GM23248 (cell line): ENCODE measurements at places on chromosomes 4 and X. TPM values are rescaled to one million over a fixed set of nuclear protein-coding genes. Genes with fewer than 3 reads are reported as not detected.

DNA sequence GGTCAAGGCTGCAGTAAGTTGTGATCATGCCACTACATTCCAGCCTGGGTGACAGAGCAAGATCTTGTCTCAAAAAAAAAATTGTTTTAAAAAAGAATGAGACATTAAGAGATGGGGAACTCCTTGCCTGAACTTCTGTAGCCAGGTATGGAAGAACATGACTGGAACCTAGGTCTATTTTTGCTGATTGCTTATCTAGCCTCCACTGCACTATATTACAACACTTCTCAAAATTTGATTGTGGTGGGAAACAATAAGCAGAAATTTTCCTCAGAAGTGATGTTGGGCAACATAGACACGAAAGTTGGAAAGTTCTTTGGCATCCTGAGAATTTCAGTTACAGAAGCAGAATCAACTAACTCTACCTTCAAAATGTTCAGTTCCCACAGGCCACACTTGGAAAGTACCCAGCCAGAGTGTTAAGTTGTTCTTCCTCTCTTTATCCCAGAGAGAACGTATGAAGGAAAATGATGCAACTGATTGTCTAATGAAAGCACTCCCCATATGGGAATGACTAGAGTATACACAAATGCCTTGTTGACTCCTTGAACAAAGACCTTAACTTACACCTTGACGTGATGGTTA lies 50.0 kb downstream of the LUZP4 start:
- peak overlapping the region; percentile 58 for H3K27ac ChIP-seq
- no peaks in the 10 kb centered on the region for H3K36me3 ChIP-seq
- H3K4me1 ChIP-seq = peaks cover 28% of the 10 kb centered on the region
- DNase-seq = peak; percentile 45

DNA sequence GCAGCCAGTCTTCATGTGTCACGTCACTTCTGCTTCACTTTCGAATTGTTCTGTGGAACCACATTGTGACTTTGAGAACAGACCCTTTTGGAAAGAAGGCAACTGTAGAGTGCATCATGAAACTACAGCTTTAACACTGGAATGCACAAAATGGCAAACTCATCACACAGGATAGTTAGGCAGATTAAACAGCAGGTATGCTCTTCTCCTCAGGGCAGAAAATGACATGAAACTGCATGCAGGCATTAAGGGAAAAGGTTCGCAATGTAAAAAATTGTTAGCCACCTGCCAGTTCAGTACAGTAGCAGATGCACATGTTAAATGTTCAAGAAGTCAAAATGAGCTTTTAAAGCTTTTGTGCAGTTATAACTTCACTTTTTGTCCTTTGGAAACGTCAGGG lies 864.6 kb upstream of the IGFBP7 start:
- H3K4me1 ChIP-seq = no peaks in the 10 kb centered on the region
- no peak overlapping the region for H3K4me3 ChIP-seq
- H3K36me3 ChIP-seq = no peaks in the 10 kb centered on the region
- no peak for DNase-seq
- no peak overlapping the region for H3K27ac ChIP-seq

DNA sequence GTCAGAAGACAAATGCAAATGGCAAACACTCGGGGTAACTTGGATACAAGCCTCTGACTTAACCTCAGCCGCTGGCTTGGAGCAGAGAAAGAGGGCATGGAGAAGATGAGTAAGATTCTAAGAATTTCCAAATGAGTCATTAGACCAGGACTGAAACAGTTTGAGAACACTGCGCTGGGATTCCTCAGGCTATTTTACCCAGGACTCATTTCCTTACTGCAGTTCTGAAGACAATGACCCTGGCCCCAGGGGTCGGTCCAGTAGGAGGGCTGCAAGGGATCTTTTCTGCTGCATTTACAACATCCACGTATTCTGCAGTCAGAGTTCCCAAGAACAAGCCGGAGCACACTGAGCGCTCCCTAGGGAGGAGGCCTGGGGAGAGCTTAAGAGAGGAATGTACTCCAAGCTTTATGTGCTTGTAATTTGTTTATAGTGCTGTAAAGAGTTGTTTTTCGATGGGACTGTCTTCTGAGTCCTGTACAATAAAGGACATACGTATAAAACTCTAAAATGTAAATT lies 27.3 kb upstream of the SORBS2 start:
- no peaks in the 10 kb centered on the region for H3K36me3 ChIP-seq
- peak overlapping the region; percentile 34 for H3K4me3 ChIP-seq
- H3K27me3 ChIP-seq = no peaks in the 10 kb centered on the region
- DNase-seq = peak; percentile 96
- H3K27ac ChIP-seq = peak overlapping the region; percentile 88

The CNGA1 gene
- polyA plus RNA-seq = not detected in 2 replicates

DNA sequence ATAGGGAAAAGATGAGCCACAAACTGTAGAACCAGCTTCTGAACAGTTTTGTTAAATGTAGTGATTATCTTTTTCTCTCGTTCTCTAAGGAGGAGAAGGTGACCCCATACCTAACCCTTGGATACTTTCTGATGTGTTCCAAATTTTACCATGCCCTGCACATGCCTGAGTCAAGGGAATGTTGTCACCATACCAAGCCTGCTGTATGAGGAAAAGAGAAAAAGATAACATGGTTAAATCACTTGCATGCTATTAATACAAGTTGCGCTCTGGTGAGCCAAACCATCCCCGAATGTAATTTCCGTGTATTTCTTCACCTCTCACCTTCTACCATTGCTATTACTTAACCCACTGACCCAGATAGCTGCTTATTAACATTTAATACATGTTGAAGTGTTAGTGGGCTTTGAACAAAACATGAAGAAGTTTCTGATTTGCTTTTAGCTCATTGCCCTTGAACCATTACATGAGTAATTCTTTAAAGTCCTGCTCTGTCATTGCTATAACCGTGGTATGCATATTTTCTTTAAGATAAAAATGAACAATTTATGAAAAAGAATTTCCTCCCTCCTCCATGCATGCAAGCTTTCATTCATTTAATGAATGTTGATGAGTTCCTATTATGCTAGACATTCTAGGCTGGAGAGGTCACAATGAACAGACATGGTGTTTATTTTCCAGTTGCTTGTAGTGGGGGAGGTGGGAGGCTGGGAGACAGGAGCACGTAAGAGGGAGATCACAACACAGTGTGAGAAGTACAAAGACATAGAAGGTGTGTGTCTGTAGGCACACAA lies 13.6 kb upstream of the KIT start:
- H3K4me3 ChIP-seq = no peak overlapping the region
- no peaks in the 10 kb centered on the region for H3K4me1 ChIP-seq
- no peak for DNase-seq
- no peaks in the 10 kb centered on the region for H3K27me3 ChIP-seq

- H3K4me3 ChIP-seq = no peak overlapping the region
- no peaks in the 10 kb centered on the region for H3K27me3 ChIP-seq
- no peaks in the 10 kb centered on the region for H3K4me1 ChIP-seq
- no peaks in the 10 kb centered on the region for H3K36me3 ChIP-seq
- H3K27ac ChIP-seq = no peak overlapping the region
- DNase-seq = no peak
Measured at GRCh38 chr4:27721193-27721592, 860.6 kb downstream of the STIM2 start.

GRCh38 chr4:104969394-104970082 lies 177.1 kb upstream of the TET2 start:
- no peak overlapping the region for H3K4me3 ChIP-seq
- DNase-seq = no peak
- H3K27me3 ChIP-seq = no peaks in the 10 kb centered on the region
- no peaks in the 10 kb centered on the region for H3K36me3 ChIP-seq
- no peak overlapping the region for H3K27ac ChIP-seq

GRCh38 chr4:89894649-89895550 lies at the start of gene MMRN1:
Gene MMRN1 (plus strand): TSS chr4:89894854. CDS start chr4:89894972, 118 bp downstream.
- no peak within 1 kb of the TSS for H3K27ac ChIP-seq
- H3K4me3 ChIP-seq = no peak within 1 kb of the TSS
- DNase-seq = no peak

GRCh38 chr4:2811830-2812611 lies 19.1 kb downstream of the SH3BP2 start:
- H3K27me3 ChIP-seq = no peaks in the 10 kb centered on the region
- peaks cover 11% of the 10 kb centered on the region for H3K4me1 ChIP-seq
- peak; percentile 60 for DNase-seq
- peak overlapping the region; percentile 16; the same call in 1 of the 2 replicates for H3K27ac ChIP-seq

DNA sequence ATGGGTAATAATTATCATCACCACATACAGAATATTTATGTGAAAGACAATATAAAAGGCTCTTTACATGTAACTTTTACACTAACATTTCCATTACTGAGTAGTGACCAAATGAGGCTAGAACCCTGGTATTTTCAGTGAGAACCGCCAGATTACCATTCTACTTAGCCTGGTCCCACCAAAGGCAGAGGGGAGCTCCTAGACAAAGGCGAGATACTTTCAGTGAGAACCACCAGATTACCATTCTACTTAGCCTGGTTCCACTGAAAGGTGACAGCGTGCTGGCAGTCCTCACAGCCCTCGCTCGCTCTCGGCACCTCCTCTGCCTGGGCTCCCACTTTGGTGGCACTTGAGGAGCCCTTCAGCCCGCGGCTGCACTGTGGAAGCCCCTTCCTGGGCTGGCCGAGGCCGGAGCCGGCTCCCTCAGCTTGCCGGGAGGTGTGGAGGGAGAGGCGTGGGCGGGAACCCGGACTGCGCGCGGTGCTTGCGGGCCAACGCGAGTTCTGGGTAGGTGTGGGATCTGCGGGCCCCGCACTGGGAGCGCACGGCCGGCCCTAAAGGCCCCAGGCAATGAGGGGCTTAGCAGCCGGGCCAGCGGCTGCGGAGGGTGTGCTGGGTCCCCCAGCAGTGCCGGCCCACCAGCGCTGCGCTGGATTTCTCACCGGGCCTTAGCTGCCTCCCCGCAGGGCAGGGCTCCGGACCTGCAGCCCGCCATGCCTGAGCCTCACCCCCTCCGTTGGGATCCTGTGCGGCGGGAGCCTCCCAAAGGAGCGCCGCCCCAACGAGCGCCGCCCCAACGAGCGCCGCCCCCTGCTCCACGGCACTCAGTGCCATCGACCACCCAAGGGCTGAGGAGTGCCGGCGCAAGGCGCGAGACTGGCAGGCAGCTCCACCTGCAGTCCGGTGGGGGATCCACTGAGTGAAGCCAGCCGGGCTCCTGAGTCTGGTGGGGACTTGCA lies 1276.1 kb downstream of the PCDH7 start:
- no peak for DNase-seq
- no peaks in the 10 kb centered on the region for H3K4me1 ChIP-seq
- H3K27ac ChIP-seq = no peak overlapping the region
- H3K36me3 ChIP-seq = no peaks in the 10 kb centered on the region
- no peak overlapping the region for H3K4me3 ChIP-seq

The NAP1L2 gene
- not detected in 2 replicates for polyA plus RNA-seq

The NLGN3 gene
- 0.10 and 0.34 TPM in 2 replicates for polyA plus RNA-seq

DNA sequence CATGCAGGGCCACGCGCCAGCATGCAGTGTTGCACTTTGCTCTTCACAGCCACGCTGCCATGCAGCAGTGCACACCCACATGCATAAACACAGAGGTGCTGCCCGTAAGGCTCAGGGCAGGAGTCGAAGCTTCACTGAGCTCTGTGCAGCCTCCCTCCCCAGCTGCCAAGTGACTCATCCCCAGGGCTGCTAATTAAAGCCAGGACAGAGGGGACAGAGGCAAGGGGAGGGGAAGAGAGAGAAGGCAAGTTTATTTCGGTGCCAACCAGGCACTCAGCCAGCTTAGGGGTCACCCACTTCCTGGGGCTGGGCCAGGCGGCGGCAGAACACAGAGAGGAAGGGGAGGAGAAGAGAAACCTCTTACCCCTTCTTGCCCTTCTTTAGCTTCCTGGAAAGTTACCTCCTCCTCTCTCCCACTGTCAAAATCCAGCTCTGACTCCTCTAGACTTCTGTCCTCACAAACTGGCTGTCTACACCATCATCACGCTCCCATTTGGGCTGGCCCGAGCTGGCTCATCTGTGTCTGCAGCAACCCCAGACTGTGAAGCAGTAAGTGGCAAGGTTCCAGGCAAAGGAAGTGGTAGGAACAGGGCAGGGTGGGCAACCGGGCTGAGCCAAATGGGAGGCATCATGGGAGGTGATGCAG lies 6.2 kb upstream of the IQSEC2 start:
- peak overlapping the region; percentile 63 for H3K27ac ChIP-seq
- H3K27me3 ChIP-seq = no peaks in the 10 kb centered on the region
- H3K4me1 ChIP-seq = peaks cover 11% of the 10 kb centered on the region
- peak overlapping the region; percentile 34 for H3K4me3 ChIP-seq
- peak; percentile 82 for DNase-seq
- no peaks in the 10 kb centered on the region for H3K36me3 ChIP-seq
